ENCODE measurements at places on chromosomes 1 and 21.

GRCh38 chr1:66298464-66298863 is 235.5 kb upstream of the SGIP1 start:
- DNase-seq, result peak; percentile 41

- no peak for DNase-seq
Measured at GRCh38 chr1:55317673-55318072, 102.5 kb upstream of the USP24 start.

DNA sequence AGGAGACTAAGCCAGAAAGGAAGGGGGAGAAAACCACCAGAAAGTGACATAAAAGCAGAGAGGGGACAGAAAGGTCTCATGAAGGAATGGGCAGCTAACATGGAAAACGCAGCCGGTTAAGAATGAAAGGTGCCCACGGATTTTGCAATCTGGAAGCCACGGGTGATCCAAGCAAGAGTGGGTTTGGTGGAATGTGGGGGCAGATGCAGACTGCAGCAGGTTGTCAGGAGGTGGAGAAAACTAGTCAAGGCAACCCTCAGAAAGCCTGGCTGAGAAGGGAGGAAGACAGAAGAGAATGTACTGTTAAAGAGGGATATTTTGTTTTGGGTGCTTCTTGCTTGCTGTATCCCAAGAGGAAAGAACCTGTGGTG is 12.6 kb upstream of the SMIM12 start:
- DNase-seq, result no peak

- DNase-seq, result no peak
Measured at GRCh38 chr1:90851711-90852050, 134.6 kb upstream of the BARHL2 start.

DNA sequence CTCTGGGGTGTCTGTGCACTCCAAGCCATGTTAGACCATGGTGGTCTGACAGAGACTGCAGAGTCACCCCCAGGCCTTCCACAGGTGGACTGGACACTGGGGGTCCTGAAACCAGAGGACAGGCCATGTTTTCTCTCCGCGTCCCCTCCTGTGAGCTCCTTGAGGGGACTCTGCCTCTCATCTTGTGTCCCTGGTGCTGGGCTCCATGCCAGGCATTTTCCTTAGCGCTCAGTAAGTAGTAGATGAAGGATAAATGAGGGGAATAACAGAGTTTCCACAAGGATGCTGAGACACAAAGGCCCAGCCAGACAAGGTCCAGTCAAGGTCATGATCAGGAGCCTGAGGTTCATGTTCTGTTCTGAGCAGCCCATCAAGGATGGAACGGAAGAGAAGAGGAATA is 57.4 kb downstream of the FAM163A start:
- no peak for DNase-seq

GRCh38 chr1:58785442-58786058 is 1.7 kb upstream of the JUN start:
- no peak for DNase-seq

DNA sequence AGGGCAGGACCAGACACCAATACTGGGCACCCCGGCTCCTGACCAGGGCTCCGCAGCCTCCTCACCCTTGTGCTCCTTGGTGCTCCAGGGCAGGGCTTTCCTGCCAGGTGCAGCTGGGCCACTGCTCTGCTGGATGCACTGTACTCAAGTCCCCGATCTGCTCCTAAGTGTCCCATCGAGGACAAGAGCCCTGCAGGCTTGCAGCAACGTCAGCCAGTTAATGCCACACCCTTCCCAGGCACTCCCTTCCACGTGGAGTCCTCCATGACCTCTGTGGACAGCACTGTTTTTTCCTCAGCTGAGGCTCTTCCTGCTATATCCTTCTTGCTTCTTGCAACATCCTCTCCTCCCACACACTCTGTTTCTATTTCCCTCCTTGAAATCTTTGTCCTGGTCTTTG is 94.0 kb upstream of the NGF start:
- no peak for DNase-seq

DNA sequence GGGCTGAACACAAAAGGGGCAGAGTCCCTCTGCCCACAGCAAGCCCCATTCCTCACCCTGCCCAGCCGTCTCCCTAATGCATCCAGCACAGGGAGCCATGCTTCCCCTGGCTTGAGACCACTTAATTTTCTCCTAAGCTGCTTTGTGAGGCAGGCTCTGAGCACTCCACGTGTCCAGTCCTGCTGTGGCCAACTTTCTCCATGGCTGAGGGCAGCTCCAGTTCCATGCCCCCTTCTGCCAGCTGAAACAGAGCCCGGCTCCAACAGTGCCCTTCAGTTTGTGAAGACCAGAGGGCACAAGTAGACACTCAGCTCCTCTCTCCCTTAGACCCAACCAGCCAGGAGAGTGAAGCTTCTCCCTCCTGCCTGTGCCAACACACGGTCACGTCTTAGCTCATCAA is 33.8 kb downstream of the PLEKHA6 start:
- DNase-seq, result no peak

DNA sequence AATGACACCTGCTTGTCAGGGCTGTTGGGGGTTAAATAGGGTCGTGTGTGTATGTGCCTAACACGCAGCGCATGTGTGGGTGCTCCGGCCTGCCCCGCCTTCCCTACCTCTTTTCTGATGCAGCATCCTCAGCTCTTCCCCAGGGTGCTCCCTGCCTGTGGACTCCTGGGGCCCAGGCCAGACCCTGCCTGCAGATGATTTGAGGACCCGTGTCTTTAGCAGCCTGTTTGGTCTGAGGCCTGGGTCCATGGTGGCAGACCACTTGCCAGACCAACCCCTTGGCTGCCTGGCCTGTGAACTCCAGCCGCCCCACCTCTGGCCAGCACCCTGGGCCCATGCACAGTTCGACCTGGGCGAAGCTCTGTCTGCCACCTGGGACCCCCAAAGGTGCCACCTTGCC is 57.0 kb upstream of the SIM2 start:
- DNase-seq, result no peak

GRCh38 chr1:182114627-182115023 is 53.1 kb upstream of the ZNF648 start:
- DNase-seq, result no peak

DNA sequence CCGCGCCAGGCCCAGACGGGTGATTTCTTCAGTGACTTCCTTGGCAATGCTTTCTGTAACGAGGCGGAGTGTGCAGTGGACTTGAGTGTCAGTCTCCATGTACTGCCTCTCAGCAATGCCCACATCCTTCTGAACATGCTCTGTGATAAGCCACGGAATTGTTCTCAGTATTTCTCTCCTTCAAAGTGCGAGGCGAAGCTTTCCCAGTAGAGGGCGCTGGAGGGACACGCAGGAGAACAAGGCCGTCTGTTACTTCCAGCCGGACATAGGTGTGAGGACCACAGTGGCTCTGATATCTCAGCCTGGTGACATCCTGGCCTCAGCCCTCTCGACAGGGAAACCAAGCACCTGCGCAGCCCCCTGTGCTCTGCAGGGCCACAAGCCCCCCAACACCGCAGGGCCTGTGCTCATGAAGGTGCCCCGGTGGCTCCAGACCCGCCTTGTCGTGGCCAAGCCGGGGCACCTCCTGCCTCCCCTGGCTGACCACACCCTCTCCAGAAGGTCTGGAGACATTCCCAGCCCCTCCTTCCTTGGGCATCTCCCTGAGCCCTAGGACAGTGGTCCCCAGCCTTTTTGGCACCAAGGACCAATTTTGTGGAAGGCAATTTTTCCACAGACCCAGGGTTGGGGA is 46.1 kb upstream of the BACE2 start:
- peak; percentile 83 for DNase-seq

- DNase-seq, result peak; percentile 54
Measured at GRCh38 chr1:103110701-103111100, 2.4 kb upstream of the COL11A1 start.

- DNase-seq, result no peak
Measured at GRCh38 chr1:100622966-100623762, 85.2 kb downstream of the GPR88 start.

DNA sequence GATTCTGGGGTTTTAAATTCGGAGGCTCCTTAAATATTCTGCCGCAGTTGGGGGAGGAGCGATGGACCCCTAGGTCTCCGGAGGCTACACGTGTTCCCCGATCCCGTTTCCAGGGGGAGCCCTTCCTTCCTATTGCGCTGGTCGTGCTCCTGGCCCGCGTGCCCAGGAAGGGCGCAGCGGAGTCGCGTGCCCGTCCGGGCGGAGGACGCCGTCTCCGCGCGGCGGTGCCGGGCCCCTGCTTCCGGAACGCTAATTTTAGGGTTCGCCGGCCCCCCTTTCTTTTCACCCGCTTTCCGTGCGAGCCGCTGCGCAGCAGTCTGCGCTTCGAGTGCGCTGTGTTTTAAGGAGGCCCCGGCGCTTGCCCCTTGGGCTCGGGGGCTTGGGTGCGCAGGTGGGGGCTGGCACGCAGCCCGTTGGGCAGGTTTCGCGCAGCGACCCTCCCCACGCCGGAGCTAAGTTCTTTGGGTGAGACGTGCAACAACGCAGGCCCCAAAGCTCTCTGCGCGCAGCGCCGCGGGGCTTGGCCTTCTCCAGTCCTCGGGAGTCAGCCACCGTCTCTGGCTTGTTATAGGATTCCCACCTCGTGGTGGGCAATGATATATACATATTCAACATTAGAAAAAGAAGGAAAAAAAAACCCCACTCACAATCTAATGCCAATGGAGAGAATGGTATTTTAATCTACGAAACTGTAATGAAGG is 43.5 kb upstream of the DNAJC6 start:
- DNase-seq, result peak; percentile 36

DNA sequence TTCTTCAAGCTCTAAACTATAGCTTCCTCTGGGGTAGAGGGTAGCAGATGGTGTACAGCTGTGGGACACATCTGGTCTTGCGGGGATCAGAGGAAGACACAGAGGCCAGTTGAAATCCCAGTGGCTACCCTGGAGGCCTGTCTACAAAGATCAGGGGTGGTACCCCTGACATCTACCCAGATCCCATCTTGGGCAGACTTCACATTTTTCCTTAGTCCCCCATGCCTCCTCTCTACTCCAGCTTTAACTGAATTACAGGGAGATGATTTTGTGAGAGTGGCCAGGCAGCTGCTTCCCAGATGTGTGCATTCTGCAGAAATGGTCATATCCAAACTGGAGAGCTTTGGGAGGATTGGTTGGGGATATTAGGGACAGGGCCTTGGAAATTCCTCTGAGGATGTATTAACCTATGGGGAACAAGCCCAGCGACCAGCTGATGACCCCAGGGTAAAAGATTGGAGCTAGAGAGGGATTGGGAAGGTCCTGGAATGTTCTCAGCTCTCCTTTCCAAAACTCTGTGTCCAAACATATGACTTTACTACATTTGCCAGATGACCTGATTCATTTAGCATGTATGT is 9.6 kb upstream of the CD34 start:
- peak; percentile 64 for DNase-seq

DNA sequence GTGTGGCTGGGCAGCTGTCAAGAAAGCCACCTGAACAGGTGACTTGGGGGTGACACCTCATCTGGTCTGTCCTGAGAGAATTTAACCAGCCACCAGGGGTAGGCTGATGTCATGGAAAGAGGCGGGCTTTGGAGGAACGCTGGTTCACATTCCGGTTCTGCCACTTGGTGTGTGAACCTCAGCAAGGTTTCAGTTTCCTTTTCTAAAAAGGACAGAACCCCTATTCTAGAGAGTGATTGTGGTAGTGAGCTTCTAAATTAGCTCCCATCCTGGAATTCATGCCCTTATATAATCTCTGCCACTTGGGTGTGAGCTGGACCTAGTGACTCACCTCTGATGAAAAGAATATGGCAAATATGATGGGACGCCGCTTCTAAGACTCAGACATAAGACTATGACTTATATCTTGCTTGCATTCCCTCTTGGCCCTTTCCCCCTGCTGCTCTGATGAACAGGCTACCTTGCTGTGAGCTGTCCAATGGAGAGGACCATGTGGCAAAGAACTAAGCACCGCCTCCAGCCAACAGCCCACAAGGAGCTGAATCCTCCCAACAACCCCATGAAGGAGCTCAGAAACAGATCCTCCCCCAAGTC is 332.1 kb downstream of the RRAGC start:
- DNase-seq, result no peak

- no peak for DNase-seq
Measured at GRCh38 chr21:41470054-41470453, 37.9 kb downstream of the TMPRSS2 start.

- DNase-seq, result no peak
Measured at GRCh38 chr21:31732597-31733550, 956 bp upstream of the SCAF4 start.

GRCh38 chr1:179175011-179175841 is 54.3 kb downstream of the ABL2 start:
- no peak for DNase-seq

Measured in left hindlimb (tissue), 1 donor.